ENCODE measurements at places on chromosomes 5 and 9. TPM values are rescaled to one million over a fixed set of nuclear protein-coding genes. Genes with fewer than 3 reads are reported as not detected.

ZDHHC12 gene
- total RNA-seq, result 20.7 TPM

RNF180 gene
- total RNA-seq, result 10.0 TPM

RASEF gene
- 3.7 TPM for total RNA-seq

SMIM33 gene
- total RNA-seq, result not detected

MGAT1 gene
- total RNA-seq, result 93.8 TPM

FOXD4L5 gene
- total RNA-seq, result 0.22 TPM

C9orf153 gene
- 0.41 TPM for total RNA-seq

FAM151B gene
- total RNA-seq, result 1.9 TPM

SPINK7 gene
- total RNA-seq, result not detected

SLC6A18 gene
- not detected for total RNA-seq

IL5 gene
- total RNA-seq, result not detected

DNA sequence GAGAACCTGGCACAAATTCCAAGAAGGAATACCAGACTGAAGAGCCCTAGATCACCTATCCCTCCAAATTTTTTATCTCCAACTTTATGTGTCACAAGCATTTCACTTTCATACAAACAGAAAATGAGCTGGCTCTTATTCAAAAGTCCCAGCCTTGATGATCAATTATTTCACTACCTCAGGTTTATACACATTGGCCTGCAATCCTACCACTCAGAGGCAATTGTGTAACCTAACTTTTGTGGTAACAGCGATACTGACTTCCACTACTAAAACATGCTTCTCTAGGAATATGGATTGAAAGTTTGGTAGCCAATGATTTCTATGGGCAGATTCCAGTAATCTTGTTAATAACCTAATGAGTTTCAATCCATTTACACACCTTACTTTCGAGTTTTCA lies 10.5 kb downstream of the RNF38 start:
- no peaks in the 10 kb centered on the region for H3K27me3 ChIP-seq
- H3K36me3 ChIP-seq, result peaks cover 14% of the 10 kb centered on the region

DNA sequence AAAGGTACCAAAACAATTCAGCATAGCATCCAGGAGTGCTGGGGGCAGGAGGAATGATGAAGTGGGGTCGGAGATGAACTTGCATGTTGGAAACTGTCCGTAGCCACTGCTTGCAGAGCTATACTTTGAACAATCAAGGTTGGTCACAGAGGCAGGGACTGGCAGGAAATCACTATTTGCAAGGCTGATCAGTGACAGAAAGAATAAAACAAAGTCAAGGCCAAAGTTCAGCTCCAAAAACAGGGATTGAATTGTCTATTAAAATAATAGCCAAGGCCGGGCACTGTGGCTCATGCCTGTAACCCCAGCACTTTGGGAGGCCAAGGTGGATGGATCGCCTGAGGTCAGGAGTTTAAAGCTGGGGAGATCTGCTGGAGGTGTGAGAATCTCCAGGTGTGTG lies 18.7 kb upstream of the SPRY4 start:
- no peaks in the 10 kb centered on the region for H3K27me3 ChIP-seq
- H3K4me1 ChIP-seq, result no peaks in the 10 kb centered on the region
- no peak overlapping the region for H3K4me3 ChIP-seq
- no peak overlapping the region for H3K27ac ChIP-seq

DNA sequence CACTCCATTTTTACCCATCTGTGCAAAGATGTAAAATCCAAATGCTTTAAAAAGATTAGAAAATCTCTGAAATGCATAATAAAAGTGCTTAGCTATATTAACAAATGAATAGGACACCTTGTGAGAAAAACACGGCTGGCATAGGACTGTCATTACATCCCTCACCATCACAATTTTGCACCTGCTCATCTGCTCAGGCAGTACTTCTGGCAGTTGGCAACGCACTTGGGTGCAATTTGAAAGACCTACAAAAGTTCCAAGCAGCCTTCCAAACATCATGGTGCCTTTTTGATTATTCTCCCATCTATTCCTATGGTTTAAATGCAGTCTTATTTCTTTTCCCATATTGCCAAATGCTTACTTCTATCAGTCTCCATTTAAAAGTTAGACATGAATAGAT lies 501.8 kb downstream of the ENC1 start:
- no peaks in the 10 kb centered on the region for H3K27me3 ChIP-seq
- no peak for DNase-seq
- no peaks in the 10 kb centered on the region for H3K36me3 ChIP-seq
- no peak overlapping the region for H3K27ac ChIP-seq
- H3K4me1 ChIP-seq, result peaks cover 10% of the 10 kb centered on the region
- H3K4me3 ChIP-seq, result no peak overlapping the region

DNA sequence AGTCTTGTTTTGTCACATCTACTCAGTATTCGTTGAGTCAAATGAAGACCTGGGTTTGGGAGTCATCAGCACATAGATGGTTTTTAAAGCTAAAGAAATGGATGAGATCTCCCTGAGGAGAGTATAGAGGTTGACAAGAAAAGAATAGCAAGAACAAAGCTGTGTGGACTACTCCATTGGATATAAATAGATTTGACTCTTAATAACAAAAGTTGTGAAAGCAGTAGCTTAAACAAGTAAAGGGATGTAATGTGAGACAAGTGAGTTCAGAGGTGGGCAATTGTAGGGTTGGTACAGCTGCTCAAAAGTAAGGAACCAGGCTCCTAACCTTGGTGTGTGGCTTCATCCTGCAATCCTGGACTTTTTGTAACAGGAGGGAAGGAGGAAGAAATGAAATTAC lies 49.3 kb downstream of the CSNK1G3 start:
- H3K27me3 ChIP-seq, result no peaks in the 10 kb centered on the region
- H3K36me3 ChIP-seq, result peaks cover 28% of the 10 kb centered on the region
- peaks cover 8% of the 10 kb centered on the region for H3K4me1 ChIP-seq
- H3K27ac ChIP-seq, result no peak overlapping the region
- DNase-seq, result no peak
- no peak overlapping the region for H3K4me3 ChIP-seq

DNA sequence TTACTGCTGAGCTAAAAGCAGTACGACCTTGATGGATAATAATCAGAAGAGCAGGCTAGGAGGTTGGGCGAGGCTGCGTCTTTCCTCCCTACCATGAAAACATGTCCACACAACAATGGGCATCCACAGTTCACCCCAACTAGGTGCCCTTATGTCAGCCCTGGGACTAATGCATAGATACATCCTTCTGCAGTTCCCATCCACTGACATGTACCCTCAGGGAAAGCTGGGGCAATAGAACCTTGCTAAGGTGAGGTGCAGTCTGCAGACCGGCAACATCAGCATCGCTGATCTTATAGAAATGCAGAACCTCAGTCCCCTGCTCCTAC lies 697 bp upstream of the PRUNE2 start:
- peaks cover 13% of the 10 kb centered on the region for H3K4me1 ChIP-seq
- no peak overlapping the region for H3K27ac ChIP-seq
- DNase-seq, result no peak

DNA sequence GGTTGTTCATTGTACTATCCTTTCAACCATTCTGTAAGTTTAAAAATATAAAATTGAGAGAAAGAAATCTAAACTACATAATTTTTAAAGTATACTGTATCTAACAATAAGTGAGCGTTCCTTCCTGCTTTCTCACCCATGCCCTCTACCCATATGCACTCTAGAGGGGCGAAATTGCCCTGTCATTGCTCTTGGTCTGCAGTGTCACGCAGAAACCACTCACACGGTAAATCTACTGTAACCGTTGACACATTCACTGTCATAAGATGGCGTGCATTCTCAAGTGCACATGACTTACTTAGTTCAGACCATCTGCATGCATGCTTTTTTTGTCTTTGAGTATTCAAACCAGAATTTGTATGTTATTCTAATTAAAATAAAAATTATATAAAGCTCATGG lies 55.7 kb upstream of the NIPBL start:
- DNase-seq, result no peak
- peaks cover 62% of the 10 kb centered on the region for H3K27me3 ChIP-seq
- H3K27ac ChIP-seq, result no peak overlapping the region
- no peaks in the 10 kb centered on the region for H3K36me3 ChIP-seq
- no peaks in the 10 kb centered on the region for H3K4me1 ChIP-seq

DNA sequence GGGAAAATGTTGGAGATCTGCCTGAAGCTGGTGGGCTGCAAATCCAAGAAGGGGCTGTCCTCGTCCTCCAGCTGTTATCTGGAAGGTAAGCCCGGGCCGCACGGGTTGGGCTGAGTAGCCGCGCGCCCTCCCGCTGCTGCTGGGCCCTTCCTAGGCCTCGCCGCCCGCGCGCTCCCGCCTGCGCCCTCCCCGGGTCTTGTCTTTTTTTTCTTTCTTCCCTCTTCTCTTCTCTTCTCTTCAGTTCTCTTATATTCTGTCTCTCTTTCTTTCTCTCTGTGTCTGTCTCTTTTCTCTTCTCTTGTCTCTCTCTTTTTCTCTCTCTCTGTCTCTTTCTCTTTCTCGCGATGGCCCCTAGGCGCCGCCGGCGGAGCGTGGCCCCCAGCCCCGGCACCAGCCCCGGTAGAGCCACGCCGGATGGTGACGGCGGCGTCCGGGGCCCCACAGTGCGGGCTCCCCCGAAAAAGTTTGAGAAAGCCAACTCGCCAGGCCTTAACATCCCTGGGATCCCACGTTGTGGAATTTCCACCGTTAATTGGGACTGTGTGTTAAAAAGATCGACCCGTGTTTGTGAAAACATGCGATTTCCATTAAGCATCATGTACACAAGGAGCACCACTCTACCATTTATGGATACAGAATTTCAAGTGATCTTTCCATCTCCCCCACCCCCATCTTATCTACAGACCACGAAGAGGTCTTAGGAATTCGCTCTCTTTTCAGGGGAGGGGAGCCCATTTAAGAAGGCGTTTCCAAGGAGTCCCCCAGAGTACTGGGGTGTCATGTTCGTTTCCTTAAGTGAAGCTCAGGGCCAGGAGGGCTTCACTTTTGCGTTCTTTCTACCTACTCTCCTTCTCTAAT lies 616 bp downstream of the ABL1 start:
- DNase-seq, result no peak
- H3K4me3 ChIP-seq, result peak overlapping the region; percentile 98
- peaks cover 57% of the 10 kb centered on the region for H3K4me1 ChIP-seq
- no peaks in the 10 kb centered on the region for H3K36me3 ChIP-seq
- no peaks in the 10 kb centered on the region for H3K27me3 ChIP-seq
- peak overlapping the region; percentile 100 for H3K27ac ChIP-seq

- DNase-seq, result no peak
- peak overlapping the region; percentile 73 for H3K27ac ChIP-seq
- H3K4me1 ChIP-seq, result peaks cover 58% of the 10 kb centered on the region
- no peaks in the 10 kb centered on the region for H3K36me3 ChIP-seq
- H3K4me3 ChIP-seq, result no peak overlapping the region
These were observed 293.2 kb upstream of the WWC1 start for GRCh38 chr5:167998148-167998767.

DNA sequence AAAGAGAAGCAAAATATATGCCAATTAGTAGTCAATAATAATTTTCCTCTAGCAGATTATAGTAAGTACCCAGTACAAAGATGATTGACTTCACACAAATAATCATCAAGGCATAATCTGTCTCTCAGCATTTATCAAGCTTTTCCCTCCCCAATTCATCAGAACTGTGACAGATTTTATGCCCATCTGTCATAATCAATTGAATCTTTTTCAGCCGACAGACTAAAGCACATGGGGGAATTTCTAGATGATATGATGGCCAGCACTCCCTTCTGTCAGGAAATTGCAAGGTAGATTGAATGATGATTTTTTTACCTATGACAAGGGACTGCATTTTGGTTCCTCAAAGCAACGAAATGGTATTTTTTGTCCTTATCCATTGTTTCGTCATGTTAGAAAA lies 227.1 kb upstream of the CYLC2 start:
- DNase-seq, result no peak
- no peaks in the 10 kb centered on the region for H3K36me3 ChIP-seq
- no peak overlapping the region for H3K4me3 ChIP-seq
- no peak overlapping the region for H3K27ac ChIP-seq
- no peaks in the 10 kb centered on the region for H3K4me1 ChIP-seq

- peaks cover 17% of the 10 kb centered on the region for H3K36me3 ChIP-seq
- no peaks in the 10 kb centered on the region for H3K27me3 ChIP-seq
- H3K4me1 ChIP-seq, result peaks cover 14% of the 10 kb centered on the region
- no peak for DNase-seq
- H3K4me3 ChIP-seq, result no peak overlapping the region
- no peak overlapping the region for H3K27ac ChIP-seq
These were observed 36.2 kb downstream of the SLC36A1 start for GRCh38 chr5:151483647-151484046.

- H3K4me3 ChIP-seq, result no peak overlapping the region
- no peaks in the 10 kb centered on the region for H3K4me1 ChIP-seq
- H3K36me3 ChIP-seq, result no peaks in the 10 kb centered on the region
- peaks cover 18% of the 10 kb centered on the region for H3K27me3 ChIP-seq
These were observed 68.6 kb upstream of the MAST4 start for GRCh38 chr5:66527478-66528035.

DNA sequence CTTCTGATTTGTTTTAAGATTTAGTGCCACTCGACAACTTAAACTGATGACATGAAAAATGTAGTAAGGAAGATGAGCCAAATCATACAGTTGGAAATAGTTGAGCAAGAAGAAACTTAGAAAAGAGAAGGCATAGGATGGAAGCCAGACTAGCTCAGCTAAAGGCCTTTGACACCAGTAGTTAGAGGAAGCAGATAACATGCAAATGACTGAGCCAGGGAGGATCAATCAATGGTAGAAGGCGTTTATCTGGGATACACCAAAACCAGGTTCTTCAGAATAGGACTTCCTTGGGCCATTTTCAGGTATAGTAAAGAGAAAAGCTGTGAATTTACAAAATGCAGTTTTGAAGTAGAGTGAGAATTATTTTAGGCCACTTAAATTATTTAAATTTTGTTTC lies 3.2 kb downstream of the TDRD7 start:
- no peak for DNase-seq
- H3K4me1 ChIP-seq, result peaks cover 13% of the 10 kb centered on the region
- H3K36me3 ChIP-seq, result peaks cover 2% of the 10 kb centered on the region
- H3K27ac ChIP-seq, result no peak overlapping the region
- H3K27me3 ChIP-seq, result peaks cover 29% of the 10 kb centered on the region

GRCh38 chr5:42974536-42974935 lies 65.6 kb downstream of the ANXA2R start:
- no peaks in the 10 kb centered on the region for H3K36me3 ChIP-seq
- no peak overlapping the region for H3K27ac ChIP-seq
- H3K4me1 ChIP-seq, result no peaks in the 10 kb centered on the region
- H3K27me3 ChIP-seq, result no peaks in the 10 kb centered on the region
- DNase-seq, result no peak

All from mesothelial cell of epicardium (in vitro differentiated cells).